ENCODE measurements at places on chromosomes 2 and 18.

- no peak for DNase-seq
Observed at GRCh38 chr2:240645801-240646175, 20.5 kb downstream of the GPR35 start.

DNA sequence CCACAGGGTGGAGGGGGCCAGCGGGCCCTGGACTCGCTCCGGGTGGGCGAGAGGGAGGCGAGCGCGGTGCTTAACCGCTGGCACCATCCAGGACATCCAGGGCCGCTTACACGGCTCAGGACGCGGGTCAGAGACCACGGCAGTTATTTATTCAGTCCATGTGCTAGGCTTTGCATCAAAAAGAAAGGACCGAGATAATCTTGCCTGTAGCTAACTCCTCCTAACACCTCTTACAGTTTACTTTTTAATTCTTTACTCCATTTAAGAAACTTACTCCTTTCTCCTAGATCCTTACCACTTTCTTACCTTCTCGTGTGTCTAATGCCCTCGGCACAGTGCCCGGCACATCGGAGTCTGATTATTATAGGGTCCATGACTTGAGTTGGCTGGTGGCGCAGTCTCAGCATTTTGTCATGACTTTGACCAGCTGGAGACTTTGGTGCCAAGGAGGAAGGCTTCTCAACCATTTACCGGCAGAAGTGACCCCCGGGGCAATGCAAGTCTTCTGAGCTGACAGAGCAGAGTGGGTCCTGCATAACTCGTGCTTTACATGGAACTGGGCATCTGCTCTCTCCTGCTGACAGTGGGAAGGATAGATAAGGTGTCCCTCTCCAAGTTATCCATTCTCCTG, 503 bp downstream of the ANXA4 start:
- no peak for DNase-seq

DNA sequence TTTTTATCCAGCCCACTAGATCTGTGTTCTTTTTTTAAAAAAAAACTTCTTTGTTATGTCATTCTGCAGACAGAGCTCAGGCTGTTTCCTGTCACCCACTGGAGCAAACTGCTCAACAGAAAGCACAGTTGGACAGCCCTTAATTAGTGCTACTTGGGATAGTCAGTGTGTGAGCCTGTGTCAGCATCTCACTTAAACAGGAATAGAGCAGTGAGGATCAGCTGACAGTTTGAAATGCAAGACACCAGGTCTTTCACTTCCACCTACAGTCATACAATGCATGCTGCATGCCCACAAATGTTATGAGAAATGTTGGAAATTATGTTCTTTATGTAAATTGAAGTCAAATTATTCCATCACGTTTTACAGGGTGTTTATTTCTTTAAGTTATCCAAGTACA, 174.9 kb downstream of the NR4A2 start:
- DNase-seq: no peak

DNA sequence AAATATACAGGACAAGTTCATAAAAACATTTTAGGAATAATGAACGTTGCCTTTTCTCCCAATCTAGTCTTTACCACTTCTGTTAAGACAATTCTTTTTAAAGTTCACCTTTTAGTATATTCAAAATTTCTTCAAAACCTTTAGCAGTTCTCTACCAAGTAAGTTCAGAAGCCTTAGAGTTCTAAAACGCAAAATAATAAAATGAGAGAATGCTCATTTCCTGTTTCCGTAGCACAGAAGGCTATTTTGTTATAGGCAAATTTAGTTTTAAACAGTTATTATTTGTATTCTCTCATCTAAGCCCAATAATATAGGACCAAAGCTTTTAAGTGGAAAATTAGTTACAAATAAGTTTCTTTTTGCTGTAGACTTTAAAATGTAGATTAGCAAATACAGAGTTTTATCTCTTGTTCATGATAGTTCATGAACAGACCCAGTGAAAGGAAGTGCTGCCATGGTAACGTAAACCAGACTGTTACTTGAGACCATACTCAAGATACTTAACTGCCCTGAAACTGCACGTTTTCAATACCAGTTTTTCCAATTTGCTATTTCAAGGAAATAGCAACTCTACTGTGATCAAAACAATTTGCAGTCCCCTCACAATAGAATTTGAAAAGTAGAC, 173.1 kb upstream of the STON1 start:
- DNase-seq: no peak

- DNase-seq: no peak
Observed at GRCh38 chr18:45449418-45450227, 165.7 kb upstream of the SLC14A2 start.

GRCh38 chr2:129499747-129500146, 479.7 kb upstream of the RAB6C start:
- no peak for DNase-seq

Measured in stimulated activated CD4-positive, alpha-beta T cell treated with anti-CD3 and anti-CD28 coated beads, Interleukin-15, amount 100 ng/mL, for 1 hour (primary cell).